Stimulated activated CD8-positive, alpha-beta memory T cell treated with anti-CD3 and anti-CD28 coated beads, Interleukin-7, amount 100 ng/mL, for 1 hour (primary cell): ENCODE measurements at places on chromosomes 1 and 21.
A peak's percentile ranks its signal among the peaks of the same experiment; 100 is the strongest.

GRCh38 chr1:47302472-47302871, 11.5 kb downstream of the STIL start:
- DNase-seq: no peak

DNA sequence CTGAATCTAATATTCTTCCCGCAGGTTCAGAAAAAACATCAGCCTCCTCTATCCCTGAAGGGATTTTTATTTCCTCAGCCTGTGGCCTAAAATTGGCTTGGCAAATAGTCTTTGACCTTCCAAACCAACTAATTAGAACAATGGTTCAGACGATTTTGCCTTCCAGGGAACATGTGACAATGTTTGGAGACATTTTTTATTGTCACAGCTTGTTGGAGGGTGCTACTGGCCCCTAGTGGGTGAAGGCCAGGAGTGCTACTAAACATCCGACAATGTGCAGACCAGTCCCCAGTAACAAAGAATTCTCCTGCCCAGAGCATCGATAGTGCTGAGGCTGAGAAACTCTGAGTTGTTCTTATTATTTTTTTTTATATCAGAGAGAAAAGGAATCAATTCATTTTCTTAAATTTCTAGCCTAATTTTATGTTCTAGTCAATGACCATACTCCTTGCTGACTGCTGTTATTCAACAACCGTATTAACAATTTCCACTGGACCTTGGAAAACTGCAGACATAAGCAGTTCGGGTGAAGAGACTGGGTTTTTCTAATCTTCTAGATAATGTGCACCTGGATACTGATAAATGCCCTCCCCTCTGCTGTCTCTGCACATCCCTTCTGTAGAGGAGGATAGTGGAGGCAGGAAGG, 280.7 kb downstream of the LMX1A start:
- no peak for DNase-seq

DNA sequence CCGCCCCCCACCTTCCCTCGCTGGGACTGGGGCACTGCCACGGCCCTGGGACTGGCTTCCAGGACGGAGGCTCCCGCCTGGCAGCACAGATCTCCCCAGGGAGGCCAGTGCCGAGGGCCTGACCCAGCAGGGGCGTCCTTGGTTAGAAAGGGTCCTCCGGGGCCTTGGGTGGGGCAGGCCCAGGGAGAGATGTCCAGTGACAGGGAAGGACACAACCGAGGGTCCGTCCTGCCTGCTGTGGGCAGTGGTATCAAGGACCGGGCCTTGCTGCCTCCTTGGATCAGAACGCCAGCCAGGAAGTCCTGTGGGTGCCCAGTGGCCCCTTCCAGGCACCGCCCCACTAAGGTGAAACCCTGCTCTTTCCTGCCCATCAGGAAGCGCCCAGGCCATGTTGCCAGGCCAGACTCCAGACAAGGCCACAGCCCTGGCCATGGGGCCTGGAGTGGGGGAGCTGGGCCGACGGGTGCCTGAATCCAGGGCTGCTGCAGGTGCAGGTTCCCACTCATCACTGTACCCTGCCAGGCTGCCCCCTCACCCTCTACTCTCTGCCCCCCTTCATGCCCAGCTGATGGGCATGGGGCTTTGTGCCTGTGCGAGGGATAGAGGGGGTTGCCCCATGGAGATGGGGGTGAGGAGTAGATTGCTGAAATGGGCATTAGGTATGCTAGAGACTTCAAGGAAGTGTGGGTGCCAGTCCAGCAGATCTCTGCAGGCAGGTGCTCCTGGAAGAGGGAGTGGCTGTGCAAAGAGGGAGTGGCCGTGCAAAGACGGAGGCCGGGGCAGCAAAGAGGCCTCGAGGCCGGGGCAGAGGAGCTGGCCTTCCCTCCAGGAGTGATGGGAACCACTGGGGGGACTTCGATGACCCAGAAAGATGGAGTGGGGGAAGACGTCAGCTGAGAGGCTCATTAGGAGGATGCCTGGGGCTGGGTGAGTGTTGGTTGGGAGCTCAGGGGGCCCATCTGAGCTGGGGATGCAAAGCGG, 2.2 kb upstream of the PRKCZ start:
- DNase-seq: no peak

GRCh38 chr21:36701756-36702621, 3.1 kb downstream of the SIM2 start:
- DNase-seq: no peak

- no peak for DNase-seq
Observed at GRCh38 chr1:147808025-147808424, 47.6 kb upstream of the GJA5 start.

DNA sequence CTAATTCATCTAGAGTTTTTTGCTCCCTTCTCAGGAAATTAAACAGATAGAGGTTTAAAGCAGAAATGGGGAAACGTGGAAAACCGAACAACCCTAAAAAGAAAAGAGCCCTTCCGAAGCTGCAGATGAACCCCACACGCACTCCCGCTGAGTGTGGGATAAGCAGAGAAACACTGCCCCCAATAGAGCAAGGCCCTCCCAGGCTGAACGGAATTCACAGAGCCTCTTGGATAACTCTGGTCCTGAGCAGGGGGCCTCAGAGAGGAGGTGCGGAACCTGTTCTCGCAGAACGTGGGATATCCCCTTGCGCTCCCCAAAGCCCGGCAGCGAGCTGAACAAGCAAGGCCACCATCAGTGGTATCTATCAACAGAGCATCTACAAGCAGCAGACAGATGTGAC, 44.9 kb downstream of the SSBP3 start:
- no peak for DNase-seq

- no peak for DNase-seq
Observed at GRCh38 chr1:200899015-200899386, 4.3 kb downstream of the INAVA start.

DNA sequence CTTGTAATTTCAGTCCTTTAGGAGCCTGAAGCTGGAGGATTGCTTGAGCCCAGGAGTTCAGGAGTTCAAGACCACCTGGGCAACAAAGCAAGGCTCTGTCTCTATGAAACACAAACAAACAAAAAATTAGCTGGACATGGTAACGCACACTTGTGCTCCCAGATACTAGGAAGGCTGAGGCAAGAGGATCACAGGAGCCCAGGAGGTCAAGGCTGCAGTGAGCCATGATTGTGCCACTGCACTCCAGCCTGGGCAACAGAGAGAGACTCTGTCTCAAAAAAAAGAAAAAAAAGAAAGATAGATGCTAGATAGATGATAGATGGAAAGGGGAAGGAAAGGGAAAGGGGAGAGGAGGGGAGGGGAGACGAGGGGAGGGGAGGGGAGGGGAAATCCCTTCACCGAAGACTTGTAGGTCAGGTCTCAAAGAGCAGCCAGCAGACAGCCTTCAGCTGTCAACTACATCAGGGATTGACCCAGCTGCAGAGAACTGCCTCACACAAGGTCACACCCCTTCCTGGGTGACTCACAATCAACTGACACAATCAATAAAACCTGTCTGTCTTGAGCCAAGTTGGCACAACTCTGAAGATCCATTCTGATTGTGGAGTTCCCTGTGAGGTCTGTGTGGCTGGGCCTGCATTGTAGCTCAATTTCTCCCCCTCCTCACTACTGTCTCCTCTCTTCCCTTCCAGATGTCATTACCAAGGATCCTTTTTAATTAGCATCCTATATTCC, 200.6 kb downstream of the RGS7 start:
- DNase-seq: no peak

DNA sequence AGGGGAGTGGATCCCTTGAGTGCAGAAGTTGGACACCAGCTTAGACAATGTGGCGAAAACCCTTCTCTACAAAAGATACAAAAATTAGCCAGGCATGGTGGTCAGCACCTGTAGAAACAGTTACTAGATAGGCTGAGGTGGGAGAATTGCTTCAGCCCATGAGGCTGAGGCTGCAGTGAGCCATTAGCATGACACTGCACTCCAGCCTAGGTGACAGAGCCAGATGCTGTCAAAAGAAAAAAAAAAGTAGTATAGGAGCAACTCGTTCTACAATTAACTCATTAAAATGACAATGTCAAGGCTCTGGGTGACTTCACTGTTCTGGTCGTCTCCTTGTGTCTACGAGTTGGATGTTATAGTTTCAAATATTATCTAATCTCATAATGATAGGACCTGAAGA, 370.6 kb upstream of the NCAM2 start:
- DNase-seq: no peak

- no peak for DNase-seq
Observed at GRCh38 chr1:58649555-58649954, 50.3 kb downstream of the MYSM1 start.

- no peak for DNase-seq
Observed at GRCh38 chr1:223343692-223344091, 20.3 kb downstream of the SUSD4 start.

GRCh38 chr1:220768126-220768601, 18.5 kb upstream of the MTARC1 start:
- no peak for DNase-seq

- no peak for DNase-seq
Observed at GRCh38 chr1:35364741-35365140, 96.2 kb downstream of the ZMYM4 start.

GRCh38 chr1:152145769-152146168, 13.3 kb downstream of the RPTN start:
- no peak for DNase-seq

DNA sequence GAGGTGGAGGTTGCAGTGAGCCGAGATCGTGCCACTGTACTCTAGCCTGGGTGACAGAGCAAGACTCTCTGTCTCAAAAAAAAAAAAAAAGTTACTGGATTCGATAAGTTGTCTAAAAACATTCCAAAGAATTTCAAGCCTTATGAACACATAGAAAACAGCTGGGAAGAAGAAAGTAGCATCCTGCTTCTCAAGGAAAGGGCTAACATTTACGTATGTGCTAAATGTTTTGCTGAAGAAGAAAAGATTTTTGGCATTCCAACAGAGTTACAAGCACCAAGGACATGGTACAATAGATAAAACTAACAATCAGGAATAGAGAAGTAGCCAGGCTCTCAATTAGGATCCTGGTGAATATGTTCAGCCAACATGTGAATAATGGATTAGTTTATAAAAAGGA, 69.8 kb downstream of the HFM1 start:
- DNase-seq: no peak

GRCh38 chr1:14672005-14672404, 73.5 kb downstream of the KAZN start:
- DNase-seq: no peak

DNA sequence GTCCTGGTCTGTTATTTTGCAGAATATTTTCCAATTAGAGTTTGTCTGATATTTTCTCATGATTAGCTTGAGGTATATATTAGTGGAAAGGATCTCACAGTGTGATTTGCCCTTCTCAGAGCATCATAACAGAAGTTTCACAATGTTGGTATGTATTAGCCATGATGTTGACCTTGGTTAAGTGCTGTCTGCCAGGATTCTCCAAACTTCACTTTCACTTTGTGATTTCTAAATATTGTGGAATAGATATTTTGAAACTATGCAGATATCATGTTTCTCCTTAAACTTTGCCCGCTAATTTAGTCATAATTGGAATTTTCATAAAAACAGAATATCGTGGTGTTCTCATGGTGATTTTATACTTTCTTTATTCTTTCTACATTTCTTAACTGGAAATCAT, 98.0 kb upstream of the DEPDC1 start:
- DNase-seq: no peak

GRCh38 chr1:156101880-156102279, 12.6 kb upstream of the LMNA start:
- no peak for DNase-seq

GRCh38 chr1:198633675-198634121, 5.1 kb upstream of the PTPRC start:
- DNase-seq: no peak

DNA sequence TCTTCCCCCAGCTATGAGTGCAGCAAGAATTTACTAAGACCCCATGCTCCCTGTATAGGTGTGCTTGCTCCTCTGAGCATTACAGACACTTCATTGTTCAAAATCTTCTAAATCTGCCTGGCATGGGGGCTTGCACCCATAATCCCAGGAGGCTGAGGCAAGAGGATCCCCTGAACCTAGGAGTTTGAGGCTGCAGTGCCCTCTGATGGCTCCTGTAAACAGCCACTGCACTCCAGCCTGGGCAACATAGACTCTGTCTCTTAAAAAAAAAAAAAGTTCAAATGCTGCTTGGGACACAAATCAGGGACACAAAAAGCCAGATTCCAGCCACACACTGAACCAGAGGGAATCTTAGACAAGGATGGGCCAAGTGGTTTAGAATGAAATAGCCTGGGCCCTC, 3.4 kb upstream of the ACOT7 start:
- no peak for DNase-seq

DNA sequence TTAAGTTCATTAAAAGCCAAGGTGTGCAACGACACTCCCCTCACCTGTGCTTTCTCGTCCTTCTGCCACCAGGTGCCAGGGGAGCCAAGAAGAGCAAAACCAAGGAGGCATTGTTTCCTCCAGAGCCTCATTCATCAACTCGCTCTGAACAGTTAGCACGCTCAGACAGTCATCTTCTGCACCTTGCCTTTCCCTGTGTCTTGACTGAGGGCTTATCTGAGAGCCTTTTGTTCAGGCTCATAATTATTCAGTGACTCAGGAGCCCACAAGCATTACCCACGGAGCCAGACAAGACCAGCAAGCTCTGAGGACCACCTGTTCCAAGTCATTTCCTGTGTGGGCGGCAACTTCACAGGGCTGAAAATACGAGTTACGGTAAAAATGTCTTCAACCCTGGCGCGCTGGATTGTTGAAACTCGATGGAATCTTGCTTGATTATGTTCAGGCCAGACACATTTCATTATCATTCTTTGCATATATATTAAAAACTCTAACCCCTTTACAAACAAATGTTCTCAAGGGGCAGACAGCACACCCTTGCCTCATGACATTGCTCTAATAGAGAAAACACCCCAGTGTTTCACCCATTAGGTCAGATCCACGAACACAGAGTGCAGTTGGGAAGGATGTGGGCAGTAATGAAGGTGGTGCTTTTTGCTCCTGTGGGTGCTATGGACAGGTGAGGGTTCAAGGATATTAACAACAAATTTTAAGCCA, 89.7 kb upstream of the RUNX1 start:
- no peak for DNase-seq

GRCh38 chr21:42414928-42415769, 11.4 kb downstream of the UBASH3A start:
- peak; percentile 73 for DNase-seq

GRCh38 chr1:64268653-64269557, 65.5 kb downstream of the UBE2U start:
- peak; percentile 7 for DNase-seq

DNA sequence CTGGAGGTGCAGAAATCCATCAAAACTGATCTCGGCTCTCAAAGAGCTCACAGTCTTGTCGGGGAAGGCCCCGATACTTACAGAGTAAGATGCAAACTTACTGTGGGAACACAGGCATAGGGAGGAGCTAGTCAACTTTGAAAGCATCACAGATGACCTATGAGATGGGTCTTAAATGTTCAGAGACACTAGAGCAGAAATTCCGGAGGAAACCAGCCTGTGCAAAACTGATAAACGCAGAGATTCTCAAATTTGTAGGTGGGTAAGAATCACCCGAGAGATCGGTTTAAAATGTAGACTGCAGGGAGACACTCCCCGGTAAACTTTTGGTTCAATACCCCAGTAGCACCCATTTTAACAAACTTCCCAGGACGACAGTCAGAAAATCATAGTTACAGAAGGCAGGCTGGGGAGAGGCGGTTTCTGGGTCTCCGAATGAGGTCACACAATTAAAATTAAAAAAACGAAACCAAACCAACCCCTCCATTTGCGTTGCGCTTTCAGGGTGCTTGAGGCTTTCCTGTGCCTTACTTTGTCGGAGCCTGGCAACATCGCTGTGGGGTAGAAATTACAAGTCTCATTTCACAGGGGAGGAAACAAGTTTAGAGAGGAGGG, 755 bp upstream of the THRAP3 start:
- DNase-seq: no peak
